ENCODE measurements at places on chromosomes 11 and 22.

DNA sequence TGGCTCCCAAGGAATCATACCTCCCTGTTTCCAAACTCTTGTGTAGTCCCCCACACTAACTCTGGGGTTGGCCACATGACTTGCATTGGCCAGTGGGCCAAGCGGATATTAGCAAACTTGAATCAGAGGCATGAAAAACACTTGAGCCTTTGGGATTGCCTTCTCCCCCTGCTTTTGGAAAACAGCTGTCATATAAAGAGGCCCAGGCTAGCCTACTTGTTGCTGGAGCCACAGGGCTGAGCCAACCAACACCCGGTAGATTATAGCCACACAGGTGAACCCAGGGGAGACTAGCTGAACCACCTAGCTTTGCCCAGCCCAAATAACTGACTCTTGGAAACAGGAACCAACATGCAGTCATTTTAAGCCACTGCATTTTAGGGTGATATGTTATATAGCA, 354.8 kb downstream of the TENM4 start:
- no peak for DNase-seq

- no peak for DNase-seq
Observed at GRCh38 chr22:49668402-49668801, 159.3 kb downstream of the BRD1 start.

- no peak for DNase-seq
Observed at GRCh38 chr11:12731841-12732336, 57.7 kb downstream of the TEAD1 start.

DNA sequence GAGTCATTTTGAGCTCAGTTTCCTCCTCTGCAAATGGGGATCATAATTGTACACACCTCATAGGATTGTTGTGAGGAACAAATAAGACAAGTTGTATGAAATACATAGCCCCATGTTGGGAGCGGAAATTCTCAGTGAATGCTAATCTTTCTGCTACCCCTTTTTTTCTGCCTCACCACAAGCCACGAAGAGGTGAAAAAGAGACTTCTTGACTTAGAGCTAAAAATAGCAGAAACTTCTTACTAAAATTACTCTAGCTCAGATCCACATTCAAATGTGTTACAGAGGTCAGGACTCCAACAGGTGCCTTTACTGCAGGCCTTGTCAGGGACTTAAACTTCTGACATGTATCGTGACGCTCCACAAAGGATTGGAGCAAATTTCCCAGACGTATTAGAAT, 128.5 kb downstream of the MIAT start:
- no peak for DNase-seq

DNA sequence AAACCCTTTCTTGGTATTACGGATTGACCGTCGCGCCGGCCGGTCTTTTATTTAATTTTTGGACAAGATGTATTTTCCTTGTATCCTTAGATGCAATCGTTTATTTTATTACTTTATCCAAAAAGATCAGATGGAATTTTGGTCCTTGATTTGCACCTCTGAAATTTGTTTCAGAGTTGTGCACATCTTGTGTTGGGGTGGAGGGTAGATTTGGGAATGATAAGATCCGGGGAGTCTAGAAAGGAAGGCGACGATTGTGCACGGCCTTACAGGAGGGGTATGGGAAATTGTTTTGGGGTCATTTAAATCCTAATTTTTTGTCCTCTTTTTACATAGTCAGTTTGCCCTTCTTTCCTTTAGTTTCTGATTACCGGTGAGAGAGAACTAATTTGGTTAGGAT, 1.4 kb downstream of the KDM2A start:
- no peak for DNase-seq

GRCh38 chr11:134401825-134402809, 9.9 kb downstream of the B3GAT1 start:
- DNase-seq, result no peak

DNA sequence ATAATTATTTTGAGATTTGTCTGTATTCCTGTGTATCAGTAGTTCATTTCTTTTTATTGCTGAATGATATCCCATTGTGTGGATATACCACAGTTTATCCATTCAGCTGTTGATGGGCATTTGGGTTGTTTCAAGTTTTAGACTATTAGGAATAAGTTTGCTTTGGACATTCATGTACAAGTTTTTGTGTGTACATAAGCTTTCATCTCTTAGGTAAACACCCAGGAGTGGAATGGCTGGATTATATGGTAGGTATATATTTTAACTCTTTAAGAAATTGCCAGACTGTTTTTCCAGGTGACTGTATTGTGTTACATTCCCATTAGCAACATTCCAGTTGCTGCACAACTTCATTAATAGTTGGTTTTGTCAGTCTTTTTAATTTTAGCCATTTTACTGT, 52.0 kb downstream of the ARHGEF12 start:
- no peak for DNase-seq
